GM18507 (cell line): ENCODE measurements at places on chromosomes 7 and 10.

DNA sequence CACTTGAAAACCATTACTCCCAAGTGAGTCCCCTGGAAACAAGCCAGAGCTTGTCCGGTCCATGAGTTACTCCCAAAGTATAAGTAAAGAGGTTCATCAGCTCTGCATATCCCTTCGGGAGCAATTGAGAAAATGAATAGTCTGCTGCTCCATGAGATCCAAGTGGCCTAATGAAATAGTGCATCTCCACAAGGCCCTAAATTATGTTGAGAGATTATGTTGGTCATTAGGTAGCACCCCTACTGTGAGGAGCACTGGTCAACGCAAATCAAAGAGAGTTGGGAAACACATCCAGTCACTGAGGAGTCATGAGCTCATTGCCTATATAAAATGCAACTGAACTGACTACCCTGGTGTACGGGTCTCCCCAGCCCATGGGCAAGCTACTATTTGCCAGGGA is 205.5 kb upstream of the AOAH start:
- no peak for DNase-seq

DNA sequence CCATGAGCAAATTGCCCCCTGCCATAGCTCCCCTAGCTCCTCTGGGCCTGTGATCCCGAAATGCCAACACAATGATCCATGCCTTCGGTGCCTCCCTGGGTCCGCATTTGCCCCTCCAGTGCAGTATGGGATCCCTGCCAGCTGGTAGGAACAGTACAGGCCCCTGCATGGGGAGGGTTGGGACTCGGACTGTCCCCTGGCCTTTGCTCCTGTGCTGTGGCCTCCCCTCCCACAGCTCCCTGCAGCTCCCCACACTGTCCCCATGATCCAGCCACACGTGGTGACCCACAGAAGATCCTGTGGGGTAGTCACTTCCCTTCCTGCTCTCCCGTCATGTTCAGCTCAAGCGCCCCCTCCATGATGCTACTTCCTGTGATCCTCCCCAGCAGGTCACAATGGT is 140.3 kb downstream of the MAPK8 start:
- no peak for DNase-seq

- no peak for DNase-seq
Observed at GRCh38 chr7:205115-206010, 13.0 kb downstream of the FAM20C start.

- no peak for DNase-seq
Observed at GRCh38 chr10:6128087-6128486, 39.3 kb downstream of the RBM17 start.

DNA sequence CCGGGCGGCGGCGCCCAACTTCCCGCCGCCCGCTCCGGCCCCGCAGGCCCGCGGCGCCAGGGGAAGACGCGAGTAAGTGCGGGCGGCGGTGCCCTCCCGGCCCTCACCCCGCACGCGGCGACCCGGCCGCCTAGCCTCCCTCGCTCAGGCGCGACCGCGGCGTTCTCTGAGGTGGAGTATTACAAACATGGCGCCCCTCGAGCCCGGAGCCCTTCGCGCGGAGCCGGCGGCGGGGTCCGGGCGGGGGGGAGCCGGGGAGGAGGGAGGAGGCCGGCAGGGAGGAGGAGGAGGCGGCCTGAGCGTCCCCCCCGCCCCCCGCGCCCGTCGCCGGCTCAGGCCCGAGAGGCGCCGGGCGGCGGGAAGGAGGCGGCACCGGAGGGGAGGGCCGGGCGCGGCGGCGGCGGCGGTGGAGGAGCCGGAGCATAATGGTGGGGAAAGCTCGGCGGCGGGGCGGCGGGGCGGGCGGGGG is at the start of gene ZMYND11:
Gene ZMYND11, plus strand, starts transcription at position 324 of the 469 bp plus-strand sequence. CDS start 44,558 bp downstream, outside the sequence.
- peak; percentile 37 for DNase-seq

GRCh38 chr10:97836446-97836845 is 13.2 kb upstream of the GOLGA7B start:
- DNase-seq, result no peak

GRCh38 chr7:31095286-31096197 is 43.4 kb downstream of the ADCYAP1R1 start:
- DNase-seq, result no peak

- no peak for DNase-seq
Observed at GRCh38 chr7:27551803-27552400, 110.8 kb downstream of the HIBADH start.

DNA sequence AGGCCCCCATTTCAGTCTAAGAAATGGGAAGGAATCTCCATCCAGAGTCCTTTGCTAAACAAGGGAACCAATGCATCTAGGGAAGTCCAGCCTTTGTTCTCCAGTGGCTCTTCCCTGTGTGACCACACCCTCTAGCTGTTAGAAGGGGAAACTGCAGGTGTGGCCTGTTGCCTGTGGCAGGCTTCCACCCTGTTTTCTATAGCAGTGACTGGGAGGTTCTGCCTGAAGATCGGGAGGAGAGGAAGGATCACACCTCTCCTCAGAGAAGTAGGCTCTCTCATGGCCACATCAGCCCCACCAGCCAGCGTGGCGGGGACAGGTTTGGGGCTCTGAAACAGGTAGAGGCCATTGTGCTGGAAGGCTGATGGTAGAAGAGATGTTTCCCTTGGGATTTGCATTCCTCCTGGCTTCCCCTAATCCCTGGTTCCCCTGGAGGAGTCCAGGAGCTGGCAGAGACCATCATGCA is 47.7 kb upstream of the TRIM8 start:
- DNase-seq, result peak; percentile 46

DNA sequence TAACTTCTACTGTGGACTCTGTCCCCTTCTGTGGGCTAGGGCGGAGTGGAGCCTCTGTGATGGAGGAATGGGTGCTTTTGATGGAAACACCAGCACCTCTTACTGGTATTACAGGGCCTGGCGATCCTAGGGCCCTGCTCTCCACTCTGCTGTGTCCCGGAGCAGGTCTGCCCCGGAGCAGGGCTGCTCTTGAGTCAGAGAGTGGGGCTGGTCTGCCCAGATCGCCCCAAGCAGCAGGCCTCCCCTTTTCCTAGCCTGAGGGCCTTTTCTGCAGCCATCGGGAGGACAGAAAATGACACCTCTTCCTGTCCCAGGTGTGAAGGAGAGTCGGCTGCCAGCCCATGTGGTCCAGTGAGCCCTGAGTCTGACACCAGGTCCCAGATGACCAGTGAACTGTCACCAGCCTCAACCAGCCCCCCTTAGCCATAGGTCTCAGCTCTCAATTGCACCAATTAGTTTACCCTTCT is 1.4 kb downstream of the ZNF282 start:
- no peak for DNase-seq

- DNase-seq, result no peak
Observed at GRCh38 chr7:1703441-1703840, 33.4 kb downstream of the ELFN1 start.

DNA sequence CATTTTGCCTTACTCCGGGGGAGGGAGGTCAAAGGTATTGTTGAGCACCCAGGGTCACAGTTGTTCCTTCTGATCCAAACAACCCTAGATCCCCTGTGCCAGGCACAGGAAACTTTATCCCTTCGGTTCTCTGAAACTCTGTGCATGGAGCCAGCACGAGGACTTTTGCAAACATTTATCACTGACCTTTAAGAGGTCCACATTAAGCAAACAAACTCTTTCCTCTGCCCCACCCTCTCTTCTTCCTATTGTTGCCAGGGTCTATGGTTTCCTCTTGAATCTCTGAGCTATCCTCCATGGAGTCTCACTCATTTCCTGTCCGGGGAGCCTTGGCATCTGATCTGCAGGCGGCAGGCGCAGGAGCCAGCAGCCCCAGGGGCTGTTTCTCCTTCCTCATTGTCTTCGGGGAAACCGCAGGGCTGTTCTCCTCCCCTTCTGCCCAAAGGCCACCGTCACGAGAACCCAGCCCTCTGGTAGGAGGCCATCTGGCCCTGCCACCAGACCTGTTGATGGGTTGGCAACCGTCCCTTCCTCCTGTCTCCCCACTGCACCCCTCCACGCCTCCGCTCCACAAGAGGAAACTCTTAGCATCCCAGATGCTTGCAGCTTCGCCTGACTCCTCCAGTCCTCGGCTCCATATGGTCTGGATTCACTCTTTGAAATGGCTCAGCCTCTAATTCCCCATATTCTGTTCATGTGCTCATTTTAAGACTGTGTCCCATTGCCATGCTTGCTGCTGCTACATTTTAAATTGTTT is 327.3 kb upstream of the NRP1 start:
- no peak for DNase-seq

DNA sequence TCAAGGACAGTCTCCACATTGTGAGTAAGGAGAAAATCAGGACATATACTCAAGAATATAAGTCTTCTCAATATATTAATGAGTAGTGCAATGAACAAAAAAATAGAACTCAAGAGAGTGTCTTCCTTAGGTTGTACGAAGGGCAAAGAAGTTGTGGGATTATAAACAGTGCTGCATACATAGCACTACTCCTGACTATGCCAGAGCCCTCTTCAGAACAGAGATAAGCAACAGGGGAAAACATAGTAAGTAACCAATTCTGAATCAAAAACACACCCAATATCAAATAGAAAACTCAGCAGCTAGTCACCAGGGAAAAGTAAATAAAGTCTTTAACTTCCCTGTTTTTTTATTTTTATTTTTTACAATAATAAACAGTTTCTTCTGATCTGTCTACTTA is 10.6 kb downstream of the ARHGAP21 start:
- no peak for DNase-seq

DNA sequence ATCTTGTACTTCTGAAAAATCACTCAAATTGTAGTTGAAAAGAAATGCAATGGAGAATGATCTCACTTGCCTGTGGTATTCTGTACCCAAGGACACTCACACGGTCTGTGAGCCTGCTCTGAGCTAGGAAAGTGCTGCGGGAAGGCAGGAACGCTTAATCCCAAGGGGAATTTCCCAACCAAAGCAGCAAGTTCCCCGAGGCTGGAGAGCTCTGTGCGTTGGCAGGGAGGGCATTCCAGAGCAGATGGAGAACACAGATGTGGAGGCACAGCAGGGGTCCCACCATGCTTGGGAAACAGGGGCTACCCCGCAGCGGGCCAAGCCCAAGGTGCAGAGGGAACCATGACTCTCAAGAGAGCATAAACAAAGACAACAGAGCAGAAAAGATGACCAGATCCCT is 13.6 kb downstream of the SVIL start:
- no peak for DNase-seq

GRCh38 chr7:82904871-82905270 is 257.8 kb downstream of the PCLO start:
- no peak for DNase-seq

- DNase-seq, result no peak
Observed at GRCh38 chr10:103781329-103782061, 73.9 kb downstream of the SH3PXD2A start.

GRCh38 chr10:107914450-107915214 is 750.1 kb upstream of the SORCS1 start:
- no peak for DNase-seq

DNA sequence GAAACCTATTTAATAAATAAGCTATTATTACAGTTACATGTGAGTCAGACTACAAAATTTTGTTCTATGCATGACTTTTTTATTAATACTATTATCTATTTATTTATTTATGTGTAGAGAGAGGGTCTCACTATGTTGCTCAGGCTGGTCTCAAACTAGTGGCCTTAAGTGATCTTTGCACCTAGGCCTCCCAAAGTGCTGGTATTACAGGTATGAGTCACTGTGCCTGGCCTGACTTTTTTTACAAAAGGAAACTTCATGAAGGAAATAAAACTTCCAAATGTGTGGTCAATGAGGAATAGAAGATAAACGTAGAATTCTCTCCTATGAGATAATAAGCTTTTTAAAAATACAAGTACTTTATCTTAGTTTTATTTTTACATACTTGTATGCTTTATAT is 19.0 kb downstream of the COL28A1 start:
- no peak for DNase-seq

DNA sequence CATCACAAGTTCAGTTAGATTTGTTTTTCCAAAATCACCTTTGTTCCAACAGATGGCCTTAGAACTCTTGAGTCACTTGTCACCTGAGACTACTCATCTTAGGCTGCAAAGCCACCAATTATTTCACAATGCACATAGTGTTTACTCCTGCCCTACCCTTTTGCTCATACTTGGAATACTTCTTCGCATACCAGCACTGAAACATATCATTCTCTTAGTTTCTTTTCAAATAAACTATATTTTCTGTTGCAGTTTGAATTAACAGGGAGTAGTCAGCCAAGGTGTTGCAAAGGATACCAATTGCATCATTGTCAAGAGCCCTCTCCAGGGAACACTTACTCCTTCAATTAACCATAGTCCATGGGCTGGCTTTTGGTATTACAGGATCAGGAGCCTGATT is 71.0 kb downstream of the CASD1 start:
- no peak for DNase-seq

DNA sequence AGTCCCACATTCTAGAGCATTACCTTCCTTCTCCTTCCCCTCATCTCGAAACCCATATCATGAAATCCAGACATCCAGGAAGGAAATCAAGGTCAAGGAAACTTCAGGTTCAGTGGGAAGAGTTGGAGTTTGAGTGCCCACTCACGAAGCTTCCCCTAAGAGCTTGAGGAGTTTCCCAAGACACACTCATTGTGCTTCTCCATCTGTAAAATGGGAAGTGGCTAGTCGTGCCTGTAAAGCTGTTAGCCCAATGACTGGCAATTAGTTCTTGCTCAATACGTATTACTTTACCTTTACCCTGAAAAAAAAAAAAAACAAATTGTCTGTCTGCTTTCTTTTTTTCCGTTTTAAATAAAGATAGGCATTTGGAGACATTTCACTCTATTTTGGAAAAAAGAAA is 42.3 kb downstream of the GPAM start:
- no peak for DNase-seq

- no peak for DNase-seq
Observed at GRCh38 chr10:133150656-133151055, 9.4 kb upstream of the KNDC1 start.

- DNase-seq, result no peak
Observed at GRCh38 chr7:27198138-27198841, 1.6 kb downstream of the HOXA13 start.

DNA sequence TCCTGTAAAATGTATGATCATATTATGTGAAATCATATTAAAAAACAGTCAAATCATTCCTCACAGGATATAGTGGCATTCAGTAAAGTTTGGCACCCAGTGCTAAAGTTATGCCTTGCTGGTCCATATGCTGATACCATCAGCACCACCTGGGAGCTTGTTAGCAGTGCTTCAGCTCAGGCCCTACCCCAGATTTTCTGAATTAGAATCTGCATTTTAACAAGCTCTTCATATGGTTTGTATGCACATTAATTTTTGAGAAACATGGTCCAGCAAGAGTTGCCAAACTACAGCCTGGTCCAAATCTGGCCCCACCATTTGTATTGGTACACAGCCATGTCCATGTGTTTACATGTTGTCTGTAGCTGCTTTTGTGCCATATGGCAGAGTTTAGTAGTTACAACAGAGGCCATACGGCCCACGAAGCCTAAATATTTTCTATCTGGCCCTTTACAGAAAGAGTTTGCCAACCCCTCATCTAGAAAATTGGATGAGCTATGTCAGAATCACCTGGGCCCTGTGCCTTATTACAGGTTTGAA is 30.1 kb downstream of the RAB18 start:
- no peak for DNase-seq

- no peak for DNase-seq
Observed at GRCh38 chr10:110263164-110263563, 41.6 kb downstream of the SMNDC1 start.
